Kidney (tissue), 22 donors: ENCODE measurements at places on chromosomes 16 and 17.

DNA sequence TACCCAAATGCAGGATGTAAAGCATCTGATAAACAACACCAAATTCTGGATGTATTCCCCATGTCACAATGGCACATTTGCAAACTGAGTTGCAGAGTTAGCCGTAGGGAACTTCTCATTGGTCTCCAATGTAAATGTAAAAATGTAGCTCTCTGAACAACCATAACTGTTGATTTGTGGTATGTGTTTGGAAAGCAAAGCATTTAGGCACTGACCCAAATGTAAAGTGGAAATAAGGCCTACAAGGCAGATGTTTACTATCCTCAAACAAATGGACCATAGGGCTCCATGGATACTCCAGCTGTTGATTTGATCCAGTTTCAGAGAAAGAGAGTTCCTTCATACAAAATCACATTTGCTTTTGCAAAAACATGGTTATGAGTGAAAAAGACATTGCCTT lies 223.0 kb upstream of the ELAC2 start:
- DNase-seq: no peak

DNA sequence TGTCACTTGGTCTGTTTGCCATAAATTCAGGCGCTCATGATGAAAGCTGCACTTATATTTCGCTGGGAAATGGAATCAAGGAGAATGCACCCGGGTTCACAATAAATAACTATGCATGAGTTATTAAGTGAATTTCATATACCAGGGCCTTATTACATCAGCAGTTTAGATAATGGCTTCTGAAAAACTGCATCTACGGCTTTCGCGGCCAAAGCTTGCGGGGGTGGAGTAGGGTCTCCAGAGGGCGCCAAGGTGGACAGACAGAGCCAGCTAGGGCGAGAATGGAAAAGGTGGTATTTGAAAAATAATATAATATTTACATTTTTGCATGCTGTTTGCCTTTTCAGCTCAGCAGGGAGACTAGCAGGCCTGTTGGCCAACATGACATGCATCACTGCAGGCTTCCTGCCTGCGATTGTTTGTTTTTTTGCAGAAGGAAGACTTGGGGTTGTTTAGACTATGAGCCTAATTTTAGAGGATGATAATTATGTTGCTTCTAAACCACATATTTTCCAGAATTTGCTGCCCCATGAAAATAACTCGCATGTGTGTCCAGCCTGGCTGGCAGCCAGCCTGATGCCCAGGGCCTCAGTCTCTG lies 173.8 kb upstream of the IRX3 start:
- no peak for DNase-seq

DNA sequence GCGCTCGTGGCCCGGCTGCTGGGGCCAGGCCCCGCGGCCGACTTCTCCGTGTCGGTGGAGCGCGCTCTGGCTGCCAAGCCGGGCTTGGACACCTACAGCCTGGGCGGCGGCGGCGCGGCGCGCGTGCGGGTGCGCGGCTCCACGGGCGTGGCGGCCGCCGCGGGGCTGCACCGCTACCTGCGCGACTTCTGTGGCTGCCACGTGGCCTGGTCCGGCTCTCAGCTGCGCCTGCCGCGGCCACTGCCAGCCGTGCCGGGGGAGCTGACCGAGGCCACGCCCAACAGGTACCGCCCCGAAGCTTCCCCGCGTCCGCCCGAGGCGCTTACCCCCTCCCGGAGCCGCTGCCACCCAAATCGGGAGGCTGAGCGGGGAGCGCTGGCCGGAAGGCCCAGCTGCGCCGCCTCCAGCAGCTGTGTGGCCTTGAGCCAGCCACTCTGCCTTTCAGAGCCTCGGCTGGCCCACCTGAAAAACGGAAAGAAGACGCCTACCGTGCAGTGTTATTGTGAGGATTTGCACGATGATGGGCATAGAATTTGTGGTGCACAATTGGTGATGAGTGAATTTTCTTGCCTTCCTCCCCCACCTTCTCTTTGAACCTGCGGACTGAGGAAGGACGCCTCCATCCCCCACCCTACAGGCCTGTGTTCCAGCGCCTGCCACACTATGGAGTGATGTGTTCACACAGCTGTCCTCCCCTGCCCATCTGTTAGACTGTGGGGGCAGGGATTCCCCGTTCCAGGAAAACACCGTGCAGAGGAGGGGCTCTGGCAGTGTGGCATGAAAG lies 523 bp downstream of the NAGLU start:
- DNase-seq: peak; percentile 76

GRCh38 chr16:680967-681745 lies 946 bp downstream of the STUB1 start:
- no peak for DNase-seq

DNA sequence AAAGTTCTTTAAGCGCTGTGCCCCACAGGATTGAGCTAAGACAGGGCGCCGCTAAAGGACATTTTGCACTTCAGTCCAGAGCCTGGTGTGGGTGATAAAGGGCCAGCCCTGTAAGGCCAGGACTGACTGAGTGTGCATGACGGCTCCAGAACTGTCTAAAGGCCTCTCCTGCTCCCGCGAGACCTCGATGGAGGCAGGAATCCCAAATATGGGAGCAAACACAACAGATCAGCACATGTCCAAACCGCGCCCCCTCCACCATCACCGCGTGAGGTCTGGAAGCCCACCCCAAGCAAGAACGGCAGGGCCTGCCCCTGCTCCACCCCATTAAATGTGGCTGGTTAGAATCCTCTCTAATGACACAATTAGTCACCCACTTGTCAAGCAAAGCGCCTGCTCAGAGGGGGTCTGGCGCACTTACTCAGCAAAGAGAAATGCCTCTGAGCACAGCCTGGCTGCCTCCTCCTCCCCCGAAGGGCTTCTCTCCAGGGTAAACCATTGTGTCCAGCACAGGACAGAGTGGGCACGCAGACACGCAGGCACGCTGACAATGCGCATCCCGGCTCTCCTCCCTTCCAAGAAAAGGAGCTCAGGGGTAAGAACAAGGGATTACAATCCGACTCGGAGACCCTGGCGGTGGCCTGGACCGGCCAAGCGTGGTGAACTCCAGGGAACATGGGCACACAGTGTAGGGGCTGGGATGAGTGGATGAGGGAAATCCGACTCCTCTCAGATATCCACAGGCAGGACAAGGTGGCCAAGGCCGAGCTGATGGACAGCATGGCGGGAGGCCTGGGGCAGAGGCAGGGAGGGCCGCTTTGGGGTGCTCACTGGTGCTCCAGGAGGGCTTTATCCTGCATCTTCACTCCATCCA lies 1.5 kb downstream of the MXRA7 start:
- peak; percentile 95 for DNase-seq

GRCh38 chr16:58685084-58685449 lies 497 bp upstream of the SLC38A7 start:
- no peak for DNase-seq

DNA sequence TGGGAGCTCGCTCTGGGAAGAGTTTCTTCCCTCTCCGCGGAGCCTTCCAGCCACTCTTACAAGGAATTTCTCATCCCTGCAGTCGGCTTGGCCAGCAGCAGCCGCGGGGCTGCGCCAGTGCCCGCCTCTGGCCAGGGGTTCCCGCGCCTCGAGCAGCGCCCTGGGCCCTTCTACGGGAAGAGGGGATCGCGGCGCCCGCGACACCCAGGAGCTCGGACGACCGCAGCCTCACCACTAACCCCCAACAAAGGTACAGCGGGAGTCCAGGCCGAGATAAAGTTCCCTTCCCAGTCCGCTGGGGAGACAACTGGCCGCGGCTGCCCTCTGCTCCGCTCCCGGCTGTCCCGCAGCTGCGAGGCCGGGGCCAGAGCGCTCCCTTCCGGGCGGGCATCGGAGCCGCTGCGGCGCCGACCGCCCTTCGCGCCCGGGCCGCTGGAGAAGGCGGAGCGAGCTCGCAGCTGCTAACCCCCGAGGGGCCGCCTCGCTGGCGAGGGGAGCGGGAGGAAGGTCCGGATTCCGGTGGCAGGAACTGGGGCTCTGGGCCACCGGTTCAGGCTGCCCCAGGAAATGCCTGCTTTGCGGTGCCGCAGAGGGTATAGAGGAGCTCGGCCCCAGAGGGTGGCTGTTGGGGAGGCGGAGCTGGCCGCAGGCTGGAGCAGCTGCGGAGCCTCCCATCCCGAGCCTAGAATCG lies 3.6 kb upstream of the HS3ST3B1 start:
- DNase-seq: peak; percentile 75

DNA sequence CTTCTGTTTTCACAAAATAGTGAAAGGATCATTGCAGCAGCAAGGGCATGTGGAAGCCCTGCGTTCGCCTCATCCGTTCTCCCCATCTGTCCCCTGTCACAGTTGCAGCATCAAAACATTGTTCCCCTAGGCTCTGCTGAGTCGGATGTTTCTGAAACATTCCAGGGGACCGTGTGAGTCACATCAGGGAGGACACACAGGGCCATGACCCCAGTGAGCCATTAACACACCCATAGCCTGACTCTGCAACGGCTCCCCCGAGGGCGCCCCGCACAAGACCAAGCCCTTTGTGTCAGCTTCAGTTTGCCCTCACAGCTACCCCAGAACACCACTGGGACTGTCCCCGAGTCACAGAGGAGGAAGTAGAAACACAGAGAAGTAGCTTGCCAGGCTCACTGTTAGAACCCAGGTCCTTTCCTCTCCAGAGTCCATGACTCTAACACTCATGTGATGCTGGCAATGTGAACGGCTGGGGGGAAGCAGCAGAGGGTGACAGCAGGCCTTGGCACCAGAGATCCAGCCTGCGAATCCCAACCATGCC lies 63.3 kb upstream of the HSBP1 start:
- peak; percentile 13 for DNase-seq

- peak; percentile 89 for DNase-seq
Observed at GRCh38 chr16:30628628-30629540, 18.7 kb upstream of the ZNF689 start.

GRCh38 chr16:56450275-56450985 lies 702 bp downstream of the NUDT21 start:
- DNase-seq: no peak

DNA sequence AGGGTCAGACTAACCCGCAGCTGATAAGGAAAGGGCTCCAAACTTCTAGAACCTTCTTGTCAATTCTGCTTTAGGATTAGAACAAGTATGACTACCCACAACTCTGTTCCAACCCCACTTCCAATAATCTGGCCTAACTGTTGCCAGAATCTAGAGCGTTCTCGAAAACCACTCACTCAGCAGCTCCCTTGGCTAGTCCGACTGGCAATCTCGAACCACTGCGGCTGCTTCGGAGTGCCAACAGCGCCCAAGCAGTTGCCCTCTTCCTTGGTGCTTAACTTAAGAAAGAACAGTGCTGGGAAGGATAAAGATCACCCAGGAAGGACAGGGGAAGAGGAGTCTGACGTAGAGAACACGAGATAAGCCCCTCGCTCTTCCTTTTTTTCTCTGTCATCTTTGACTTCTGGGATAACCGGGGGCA lies 818 bp downstream of the DNAJC7 start:
- no peak for DNase-seq

GRCh38 chr17:49502254-49502653 lies 7.2 kb downstream of the NGFR start:
- DNase-seq: no peak

DNA sequence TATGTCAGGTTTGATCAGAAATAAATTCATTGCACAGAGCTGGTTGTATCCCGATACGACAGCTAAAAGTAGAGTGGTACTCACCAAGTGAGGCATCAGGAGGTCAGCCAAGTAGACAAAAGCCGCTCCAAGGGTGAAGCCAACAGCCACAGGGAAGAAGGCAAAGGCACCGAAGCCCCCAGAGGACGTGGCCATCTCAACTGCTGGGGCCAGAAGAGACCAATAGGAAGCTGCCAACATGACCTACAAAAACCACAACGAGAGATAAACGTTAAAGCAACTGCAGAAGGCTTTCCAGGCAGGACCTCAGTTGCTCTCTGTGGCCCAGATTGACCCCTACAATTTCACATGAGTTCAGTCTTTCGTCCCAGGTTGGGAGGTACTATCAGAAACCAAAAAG lies 61.0 kb downstream of the SLC39A11 start:
- DNase-seq: no peak

- DNase-seq: no peak
Observed at GRCh38 chr17:79941088-79942010, 94.3 kb downstream of the TBC1D16 start.

DNA sequence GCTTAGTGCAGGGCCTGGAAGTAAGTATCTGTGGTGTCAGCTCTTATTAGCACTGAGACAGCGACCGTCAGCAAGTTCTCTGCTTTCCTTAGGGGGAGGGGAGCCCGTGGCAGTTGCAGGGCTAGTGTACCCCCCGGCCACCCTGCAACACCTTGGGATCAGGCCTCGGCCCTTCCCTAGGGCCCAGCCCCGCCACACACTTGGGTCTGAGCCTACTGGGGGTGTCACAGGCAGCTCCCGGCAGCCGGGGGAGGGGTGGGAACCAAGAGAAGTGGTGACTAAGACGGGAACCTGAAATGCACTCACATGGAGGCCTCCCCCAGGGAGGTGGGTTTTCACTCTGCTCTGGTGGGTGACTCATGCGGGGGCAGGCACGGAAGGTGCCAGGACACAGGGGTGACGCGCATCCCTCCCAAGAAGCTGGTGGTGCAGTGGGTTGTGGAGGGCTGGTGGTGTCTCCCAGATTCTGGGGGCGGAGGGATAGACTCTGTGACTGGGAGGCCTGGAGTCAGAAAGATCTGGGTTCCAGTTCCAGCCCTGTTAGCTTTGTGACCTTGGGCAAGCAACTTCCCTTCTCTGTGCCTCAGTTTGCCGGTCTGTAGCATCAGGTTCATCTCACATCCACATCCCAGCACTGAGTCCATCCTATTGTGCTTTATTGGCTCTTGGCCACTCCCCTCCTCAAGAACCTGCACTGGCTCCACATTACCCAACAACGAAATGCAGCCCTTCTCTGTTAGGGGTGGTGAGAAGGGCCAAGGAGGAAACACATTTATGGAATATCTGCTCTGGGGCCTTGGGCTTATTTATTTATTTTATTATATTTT lies 44.5 kb downstream of the LAT start:
- DNase-seq: peak; percentile 28

DNA sequence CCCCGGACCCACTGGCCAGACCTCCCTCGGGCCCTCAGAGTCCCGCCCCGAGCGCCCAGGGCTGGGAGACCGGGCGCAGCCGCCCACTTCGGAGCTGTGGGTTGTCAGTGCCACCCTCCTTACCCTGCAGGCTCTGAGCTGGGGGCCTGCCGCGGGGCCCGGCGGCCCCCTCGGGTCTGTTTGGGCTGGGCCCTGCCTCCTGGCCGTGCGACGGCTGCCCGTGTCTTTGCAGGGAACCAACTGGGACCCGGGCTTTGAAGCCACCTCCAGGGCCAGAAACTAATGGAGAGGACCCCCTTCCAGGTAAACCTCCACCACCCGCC lies 443 bp downstream of the TEDC2 start:
- DNase-seq: no peak

DNA sequence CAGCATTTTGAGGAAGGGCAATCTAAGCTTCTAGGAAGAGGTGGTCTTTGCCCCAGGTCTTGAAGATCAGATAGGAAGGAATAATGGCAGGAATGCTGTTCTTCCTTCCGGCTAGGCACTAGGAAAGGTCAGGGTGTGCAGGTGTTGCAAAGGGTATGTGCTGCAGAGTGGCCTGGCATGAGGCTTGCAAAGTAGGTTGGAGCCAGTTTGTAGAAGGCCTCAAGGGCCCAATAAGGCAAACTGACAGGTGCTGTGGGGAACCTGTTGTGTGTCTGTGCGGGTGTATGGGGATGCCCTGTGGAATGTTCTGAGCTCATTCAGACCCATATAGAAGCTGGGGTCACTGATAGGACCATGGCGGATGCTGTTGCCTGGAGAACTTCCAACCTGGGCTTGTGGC lies 12.7 kb downstream of the MSI2 start:
- DNase-seq: no peak

GRCh38 chr17:83196973-83197880 lies 117.8 kb downstream of the METRNL start:
- no peak for DNase-seq
